ENCODE measurements at places on chromosomes 3 and 15.
A peak's percentile ranks its signal among the peaks of the same experiment; 100 is the strongest.

DNA sequence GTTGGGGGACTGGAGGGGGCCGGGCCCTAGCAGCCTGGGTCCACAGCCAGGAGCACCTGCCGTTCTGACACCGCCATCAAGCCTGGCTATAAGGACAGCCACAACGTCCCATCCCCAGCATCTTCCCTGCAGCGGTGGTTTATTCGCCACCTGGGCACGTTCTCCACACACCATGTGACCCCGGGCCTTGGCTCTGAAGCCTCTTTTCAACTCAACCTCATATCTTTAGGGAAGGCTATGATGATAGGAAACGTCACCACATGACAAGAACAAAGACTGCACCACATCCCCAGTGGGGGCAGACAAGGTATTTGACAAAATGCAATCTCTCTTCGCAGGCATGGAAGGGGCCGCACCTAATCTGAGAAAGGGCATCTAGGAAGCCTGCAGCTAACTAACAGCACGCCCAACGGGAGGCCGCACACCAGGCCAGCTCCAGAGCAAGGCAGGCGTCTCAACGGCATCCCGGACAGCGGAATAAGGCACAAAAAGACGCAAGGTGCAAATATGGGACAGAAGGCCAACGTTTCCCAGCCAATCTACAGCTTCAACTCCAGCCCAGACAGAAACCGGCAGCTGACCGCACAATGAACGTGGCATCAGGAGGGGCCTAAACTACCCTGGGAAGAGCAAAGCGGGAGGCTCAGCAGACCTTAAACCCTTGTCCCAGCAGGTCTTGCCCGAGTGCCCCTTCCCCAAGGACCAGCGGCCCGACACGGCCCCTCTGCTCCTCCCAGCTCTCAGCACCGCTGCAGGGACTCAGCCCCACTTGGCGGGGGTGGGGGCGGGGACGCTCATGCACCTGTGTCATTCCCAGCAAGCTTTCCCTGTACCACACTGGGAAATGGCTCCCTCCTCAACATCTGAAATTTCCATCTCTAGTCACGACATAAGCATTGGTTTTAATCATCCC is 41.9 kb downstream of the NIPA2 start:
- no peak for DNase-seq

DNA sequence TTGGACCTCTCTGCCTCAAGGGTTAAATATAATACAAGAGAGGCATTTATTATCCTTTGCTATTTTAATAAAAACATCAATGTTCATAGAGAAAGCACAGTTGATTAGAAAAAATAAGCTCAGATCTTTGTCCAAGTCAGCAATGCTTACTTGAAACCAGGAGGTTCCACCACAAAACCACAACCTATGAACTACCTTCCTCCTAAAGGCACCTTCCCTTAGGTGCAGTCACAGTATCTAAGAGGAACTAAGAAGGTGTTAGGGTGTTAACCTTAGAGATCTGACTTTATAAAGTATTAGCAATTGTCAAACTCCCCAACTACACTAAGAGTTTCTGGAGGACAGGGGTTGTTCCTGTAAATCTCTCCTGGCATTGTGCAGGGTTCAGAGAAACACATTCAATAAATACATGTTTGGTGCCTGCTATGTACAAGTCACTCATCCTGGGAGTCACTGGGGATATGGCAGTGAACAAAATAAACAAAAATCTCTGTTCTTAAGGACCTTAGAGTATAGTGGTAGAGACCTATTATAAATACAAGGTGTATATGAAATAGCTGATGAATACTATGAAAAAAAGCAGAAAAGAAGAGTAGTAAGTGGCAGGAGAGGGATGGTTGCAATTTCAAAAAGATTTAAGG is 208.6 kb downstream of the NFKBIZ start:
- peak; percentile 43 for DNase-seq

DNA sequence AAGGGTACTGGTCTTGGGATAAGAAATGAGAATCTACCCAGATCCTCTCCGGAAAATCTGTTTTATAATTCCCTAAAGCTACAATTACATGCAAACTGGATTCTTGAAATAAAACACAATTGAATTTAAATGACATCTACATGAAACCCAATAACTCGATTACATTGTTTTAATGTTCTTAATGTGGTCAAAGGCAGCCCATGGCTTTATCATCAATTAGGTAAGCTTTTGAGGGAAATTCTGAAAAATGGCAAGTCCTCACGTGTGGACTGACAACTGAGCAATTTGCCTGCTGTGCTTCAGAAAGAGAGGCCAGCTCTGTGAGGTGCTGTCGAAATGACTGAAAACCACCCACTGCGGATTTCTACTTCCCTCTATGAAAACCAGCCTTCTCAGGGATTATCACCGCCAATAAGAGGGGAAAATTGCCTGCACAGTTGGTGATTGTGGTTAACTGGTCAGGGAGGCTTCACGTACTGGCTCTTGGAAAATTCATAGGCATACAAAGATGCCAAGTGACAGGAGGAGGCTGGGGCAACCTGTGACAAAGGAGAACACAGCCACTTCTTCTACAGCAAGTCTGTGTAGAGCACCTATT is 200.8 kb upstream of the SLCO3A1 start:
- DNase-seq: no peak

- DNase-seq: no peak
Observed at GRCh38 chr3:111588527-111588926, 6.6 kb downstream of the ZBED2 start.

- DNase-seq: no peak
Observed at GRCh38 chr3:157136647-157137387, 23.1 kb downstream of the CCNL1 start.

DNA sequence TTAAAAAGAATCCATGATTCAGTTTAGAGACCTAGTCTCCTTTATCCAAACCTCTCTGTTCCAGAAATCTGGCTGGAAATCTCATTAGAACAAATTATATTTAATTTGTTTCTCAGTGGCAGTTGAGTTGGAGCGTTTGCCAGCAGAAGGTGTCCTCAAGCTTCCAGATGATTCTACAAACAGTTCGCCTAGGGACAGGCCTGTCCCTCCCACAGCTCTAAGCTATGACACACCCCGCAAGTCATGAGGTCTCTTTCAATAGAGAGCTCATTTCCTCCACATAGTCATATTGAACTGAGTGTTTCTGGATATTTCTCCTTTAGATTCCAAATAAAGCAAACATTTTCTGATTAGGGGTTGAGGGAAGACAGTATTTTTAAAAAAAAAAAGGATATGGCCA is 230.3 kb downstream of the ATP8B4 start:
- no peak for DNase-seq

- no peak for DNase-seq
Observed at GRCh38 chr3:61579685-61580084, 18.3 kb downstream of the PTPRG start.

DNA sequence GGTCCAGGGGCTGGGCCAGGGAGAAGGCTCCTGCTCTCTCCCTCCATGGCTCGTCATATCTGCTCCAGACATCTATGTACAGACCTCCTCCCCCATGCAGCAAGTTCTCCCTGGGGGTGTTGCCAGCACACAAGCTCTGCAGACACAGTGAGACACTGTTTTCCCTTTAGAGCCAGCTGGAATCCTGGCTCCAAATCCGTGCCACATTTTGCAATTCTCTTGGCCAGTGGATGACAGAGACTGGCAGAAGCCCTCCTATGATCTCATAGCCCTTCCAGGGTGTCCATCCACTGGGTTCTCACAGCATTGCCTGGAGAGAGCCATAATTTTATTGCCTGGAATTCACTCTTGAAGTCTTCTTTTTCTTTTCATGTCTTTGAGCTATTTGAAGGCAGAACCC is 203.9 kb downstream of the TLE3 start:
- no peak for DNase-seq
